Activated naive CD4-positive, alpha-beta T cell (primary cell): ENCODE measurements at places on chromosomes 5 and 9.

DNA sequence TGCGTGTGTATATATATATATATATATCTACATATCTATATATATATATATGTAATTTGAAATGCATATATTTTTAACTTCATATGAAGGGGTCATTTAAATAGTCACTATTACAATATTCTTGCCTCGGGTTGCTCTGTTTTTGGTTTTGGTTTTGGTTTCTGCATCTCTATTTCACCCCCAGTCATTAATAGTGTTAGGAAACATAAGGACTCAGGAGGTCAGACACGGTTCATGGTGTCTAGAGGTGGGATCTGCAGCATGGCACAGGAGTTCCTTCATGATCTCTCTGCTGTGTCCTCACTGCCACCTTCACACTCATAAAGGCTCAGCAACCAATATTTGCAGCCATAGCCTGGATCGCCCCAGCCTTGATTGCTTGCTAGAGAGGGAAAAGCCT is 16.6 kb downstream of the C5orf58 start:
- DNase-seq = no peak

DNA sequence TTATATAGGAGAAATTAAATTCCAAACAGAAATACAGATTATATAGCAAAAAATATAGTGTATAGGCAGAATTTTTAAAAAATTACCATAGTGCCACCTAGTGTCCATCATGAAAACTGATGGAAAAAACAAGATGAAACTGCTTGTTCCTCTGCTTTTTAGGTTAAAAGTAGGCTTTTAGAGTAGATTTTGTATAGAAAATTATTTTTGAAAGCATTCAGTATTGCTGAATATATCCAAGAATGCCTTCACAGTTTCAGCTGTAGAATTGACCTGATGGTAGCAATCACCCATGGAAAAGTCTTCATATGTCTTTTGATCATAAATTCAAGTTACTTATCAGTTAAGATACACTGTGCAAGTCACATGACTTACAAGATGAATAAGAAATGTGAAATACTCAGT is 19.7 kb downstream of the RIOK2 start:
- DNase-seq = no peak

GRCh38 chr5:10519729-10520128 is 44.1 kb upstream of the ANKRD33B start:
- no peak for DNase-seq

DNA sequence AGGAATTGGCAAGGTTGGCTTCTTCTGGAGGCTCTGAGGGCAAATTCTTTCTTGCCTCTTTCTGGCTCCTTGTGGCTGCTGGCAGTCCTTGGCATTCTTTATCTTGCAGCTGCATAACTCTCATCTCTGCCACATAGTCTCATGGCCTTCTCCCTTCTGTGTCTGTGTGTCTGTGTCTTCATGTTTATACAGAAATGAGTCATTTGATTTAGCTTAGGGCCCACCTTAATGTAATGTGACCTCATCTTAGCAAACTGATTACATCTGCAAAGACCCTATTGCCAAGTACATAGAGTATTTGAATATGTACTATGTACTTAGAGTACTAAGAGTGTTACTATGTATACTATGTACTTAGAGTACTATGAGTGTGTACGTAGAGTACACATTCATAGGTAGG is 122.5 kb downstream of the RFK start:
- DNase-seq = no peak

GRCh38 chr9:1460143-1460769 is 410.1 kb downstream of the DMRT2 start:
- DNase-seq = no peak

GRCh38 chr9:89361816-89362646 is 43.7 kb downstream of the SECISBP2 start:
- DNase-seq = no peak

- no peak for DNase-seq
Measured at GRCh38 chr5:171494452-171495121, 75.1 kb downstream of the FGF18 start.

GRCh38 chr9:98374385-98375051 is 119.1 kb upstream of the TBC1D2 start:
- DNase-seq = no peak

GRCh38 chr9:113958556-113958955 is 82.4 kb downstream of the ZNF618 start:
- no peak for DNase-seq

GRCh38 chr9:101388507-101388993 is 3.7 kb upstream of the BAAT start:
- no peak for DNase-seq

- DNase-seq = no peak
Measured at GRCh38 chr5:31617867-31618266, 21.1 kb upstream of the PDZD2 start.

DNA sequence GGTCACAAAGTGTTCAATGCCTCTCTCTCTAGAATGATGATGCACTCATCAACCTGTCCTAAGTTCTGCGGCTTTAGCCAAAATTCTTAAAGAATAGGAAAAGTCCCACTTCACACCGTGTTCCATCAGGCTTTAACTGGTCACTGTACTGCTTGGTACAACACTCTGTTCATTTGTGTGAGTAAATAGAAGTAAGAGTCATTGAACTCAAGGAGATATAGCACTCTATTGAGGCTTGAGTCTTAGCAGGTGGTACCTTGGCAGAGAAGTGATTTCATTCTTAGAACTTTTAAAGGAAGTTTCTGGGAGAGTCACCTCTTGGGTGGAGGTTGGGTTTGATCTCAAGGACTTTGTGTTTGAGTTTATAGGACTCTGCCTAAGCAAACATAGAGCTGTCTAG is 92.6 kb downstream of the TENT4A start:
- no peak for DNase-seq

DNA sequence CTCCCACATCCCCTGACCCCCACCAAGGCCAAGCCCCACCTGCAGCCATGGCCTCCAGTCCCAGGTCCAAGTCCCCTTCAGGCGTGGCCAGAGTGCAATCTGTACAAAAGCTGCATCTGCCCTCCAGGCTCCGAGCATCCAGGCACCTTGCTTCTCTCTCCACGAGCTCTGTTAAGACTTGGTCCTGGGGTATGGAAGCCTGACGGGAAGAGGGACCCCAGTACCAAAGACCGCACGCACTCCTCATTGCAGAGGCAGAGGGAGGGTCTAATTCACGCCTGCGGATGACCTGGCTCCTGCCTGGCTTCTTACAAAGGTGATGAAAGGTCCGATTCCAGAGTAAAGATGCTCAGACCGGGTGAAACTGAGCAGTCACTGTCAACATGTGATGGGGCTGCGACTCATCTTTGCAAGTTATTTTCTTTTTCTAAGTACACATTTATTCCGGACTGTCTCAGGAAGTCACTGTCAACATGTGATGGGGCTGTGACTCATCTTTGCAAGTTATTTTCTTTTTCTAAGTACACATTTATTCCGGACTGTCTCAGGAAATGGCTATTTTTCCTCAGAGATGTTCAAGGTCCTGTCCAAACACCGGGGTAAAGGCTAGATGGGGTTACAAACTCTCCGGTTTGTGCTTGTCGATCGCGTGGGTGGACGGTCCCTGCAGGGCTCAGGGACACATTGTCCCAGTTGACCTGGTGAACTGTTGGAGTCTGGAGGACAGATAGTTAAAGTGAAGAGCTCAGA is 252.0 kb upstream of the IRX4 start:
- DNase-seq = no peak

DNA sequence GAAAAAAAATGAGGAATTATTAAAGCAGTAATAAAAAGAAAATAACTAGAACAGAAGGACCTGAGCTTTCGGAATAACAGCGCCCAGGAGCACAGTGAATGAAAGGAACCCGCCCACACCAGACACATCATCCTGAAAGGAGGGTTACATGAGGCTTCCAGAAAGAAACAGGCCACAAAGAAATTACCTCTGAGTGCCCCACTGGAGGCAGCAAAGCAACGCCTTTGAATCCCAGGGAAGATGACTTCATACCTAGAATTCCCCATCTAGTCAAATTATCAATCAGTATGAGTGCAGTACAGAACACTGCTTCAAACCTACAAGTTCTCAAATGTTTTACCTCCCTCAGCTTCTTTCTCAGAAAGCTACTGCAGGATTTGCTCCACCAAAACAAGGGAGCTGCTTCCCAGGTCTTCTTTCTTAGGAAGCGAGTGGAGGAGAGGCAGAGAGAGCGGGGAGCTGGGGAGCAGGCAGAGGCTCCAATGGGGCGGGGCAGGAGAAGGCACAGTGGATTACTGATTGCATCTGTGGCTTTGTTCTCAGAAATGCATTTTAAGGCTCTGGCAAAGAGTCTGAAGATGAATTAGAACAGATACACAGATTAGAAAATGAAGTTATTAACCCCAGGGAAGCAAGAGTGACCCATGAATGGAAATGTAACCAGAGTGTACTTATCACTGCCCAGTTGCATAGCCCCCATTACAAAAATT is 87.1 kb downstream of the SEMA4D start:
- DNase-seq = no peak
